ENCODE measurements at places on chromosomes 11 and 22.

DNA sequence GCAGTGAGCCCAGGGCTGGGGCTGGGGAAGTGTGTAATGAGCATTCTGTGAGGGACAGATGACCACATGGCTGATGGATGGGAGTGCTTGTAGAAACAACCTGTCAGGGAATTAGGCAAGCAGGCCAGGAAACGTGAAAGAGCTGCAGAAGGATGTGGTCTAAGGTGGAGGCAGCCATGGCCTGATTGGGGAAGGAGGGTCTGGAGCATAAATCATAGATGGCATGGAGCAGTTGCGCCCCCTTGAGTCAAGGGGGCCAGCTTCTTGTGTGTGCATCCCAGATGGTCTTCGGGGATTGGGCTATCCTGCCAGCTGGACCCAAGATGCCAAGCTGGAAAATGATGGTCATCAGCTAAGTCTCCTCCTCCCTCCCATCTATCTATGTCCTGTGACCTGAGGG lies 119.4 kb upstream of the CLPB start:
- no peak for DNase-seq

DNA sequence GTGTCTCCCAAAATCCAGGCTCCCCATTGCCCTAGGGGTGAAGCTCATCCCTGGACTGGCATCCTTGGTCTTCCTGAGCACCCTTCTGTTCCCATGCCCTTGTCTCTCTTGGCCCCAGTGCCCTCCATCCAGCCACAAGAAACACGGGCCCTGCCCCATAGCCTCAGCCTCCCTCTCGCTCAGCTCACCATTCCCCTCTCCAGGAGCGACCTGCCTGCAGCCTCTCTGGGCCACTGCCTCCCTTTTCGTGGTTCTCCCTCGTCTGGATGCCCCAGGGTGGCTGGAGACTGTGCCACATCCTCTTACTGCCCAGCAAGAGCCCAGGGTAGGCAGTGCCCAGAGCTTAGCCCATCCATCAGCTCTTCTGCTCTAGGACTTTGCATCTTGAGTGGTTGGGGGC lies 532.1 kb downstream of the TBC1D22A start:
- DNase-seq = no peak

DNA sequence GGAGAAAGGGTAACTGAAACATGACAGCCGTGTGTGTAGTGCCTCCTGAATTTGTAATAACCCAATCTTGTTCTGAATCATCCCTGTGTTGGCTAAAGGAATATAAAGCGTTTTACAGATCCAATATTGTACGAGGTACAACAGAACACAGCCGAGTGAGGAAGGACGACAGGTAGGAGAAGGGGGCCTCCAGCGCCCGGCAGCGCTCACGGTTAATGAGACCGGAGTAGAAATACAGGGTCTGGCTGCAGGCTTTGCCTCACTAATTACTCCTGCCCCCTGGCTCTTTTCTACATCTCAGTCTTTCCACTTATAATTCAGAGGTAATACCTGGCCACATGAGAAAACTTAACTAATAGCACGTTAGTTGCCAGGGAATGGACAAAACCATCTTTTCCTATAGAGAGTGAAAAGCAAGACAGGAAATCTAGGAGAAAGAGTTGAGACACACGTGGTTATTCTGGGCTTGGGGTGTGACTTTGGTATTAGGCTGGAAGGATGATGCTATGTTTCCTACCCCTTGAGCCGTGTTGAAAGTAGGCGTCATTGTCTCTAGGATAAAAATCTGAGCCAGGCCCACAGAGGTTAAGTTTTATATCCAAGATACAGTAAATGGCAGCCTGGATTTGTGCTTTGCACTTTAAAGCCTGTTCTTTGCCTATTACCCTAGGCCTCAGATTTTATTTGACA lies 54.1 kb downstream of the GRIK4 start:
- no peak for DNase-seq

DNA sequence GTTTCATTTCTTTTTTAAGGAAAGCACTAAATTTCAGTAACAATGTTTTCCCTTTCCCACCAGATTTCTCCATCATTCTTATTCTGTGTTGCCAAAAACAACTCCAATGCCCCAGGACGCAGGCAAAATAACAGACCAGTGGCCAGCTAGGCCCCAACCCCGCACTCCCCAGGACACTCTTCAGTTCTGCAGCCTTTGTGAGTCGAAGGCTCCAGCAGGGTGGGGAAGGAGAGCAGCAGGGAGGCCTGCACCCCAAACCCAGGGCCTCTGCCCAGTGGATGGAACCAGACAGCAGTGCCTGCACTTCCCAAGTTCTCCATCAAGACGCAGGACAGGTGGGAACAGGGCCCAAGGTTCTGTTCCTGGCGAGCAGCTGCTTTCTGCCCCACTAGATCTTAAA lies 34.4 kb downstream of the PPP2R1B start:
- DNase-seq = no peak

- no peak for DNase-seq
Measured at GRCh38 chr11:60336767-60337391, 9.8 kb downstream of the MS4A6E start.

- no peak for DNase-seq
Measured at GRCh38 chr11:13974631-13975030, 12.1 kb downstream of the SPON1 start.
